ENCODE measurements at places on chromosomes 2 and 18. TPM values are rescaled to one million over a fixed set of nuclear protein-coding genes. Genes with fewer than 3 reads are reported as not detected.

The UGT1A7 gene
- not detected for total RNA-seq

The EFEMP1 gene
- total RNA-seq, result 336 TPM

The SERPINB3 gene
- not detected for total RNA-seq

The CACNB4 gene
- total RNA-seq, result 0.29 TPM

Data from HT1080 (cell line).